ENCODE measurements at places on chromosomes 4 and X.

DNA sequence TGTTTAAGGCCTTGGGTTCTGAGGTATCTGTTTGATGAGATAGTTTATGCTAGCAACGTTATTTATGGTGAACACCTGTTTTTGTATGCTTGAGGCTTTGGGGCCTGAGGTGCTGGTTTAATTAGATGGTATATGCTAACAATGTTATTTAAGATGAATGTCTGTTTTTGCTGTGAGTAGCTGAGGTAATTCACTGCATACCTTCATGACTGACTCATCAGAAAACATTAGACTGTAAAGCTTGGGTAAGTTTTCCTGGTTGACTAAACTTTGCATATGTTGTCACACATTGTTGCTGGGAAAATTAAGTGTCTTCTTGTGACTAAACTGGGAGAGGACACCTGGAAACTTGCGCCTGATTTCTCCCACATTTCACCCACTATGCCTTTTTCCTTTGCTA, 1026.6 kb downstream of the RAPGEF2 start:
- DNase-seq = no peak

- no peak for DNase-seq
These were observed 9.4 kb upstream of the COPS4 start for GRCh38 chr4:83025563-83025962.

- DNase-seq = no peak
These were observed 20.5 kb upstream of the PRR32 start for GRCh38 chrX:126799059-126799458.

DNA sequence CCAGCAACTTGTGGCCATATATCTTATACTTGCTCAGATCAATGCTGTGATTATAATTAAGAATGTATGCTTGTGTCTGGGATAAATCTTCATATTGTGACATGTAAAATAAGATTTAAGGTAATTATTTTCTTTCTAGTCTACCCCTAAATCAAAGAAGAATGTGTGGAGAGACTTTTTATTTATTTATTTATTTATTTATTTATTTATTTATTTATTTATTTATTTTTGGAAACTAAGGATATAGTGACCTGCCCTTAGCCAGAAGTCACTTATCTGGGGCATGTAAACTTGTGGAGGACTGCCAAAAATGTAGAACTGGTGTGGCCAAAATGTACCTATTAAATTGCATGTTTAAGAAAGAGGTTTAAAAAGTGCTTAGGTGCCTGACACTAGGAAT, 144.3 kb downstream of the BEND2 start:
- DNase-seq = no peak

- no peak for DNase-seq
These were observed 902.8 kb upstream of the NDST4 start for GRCh38 chr4:116016201-116016600.

DNA sequence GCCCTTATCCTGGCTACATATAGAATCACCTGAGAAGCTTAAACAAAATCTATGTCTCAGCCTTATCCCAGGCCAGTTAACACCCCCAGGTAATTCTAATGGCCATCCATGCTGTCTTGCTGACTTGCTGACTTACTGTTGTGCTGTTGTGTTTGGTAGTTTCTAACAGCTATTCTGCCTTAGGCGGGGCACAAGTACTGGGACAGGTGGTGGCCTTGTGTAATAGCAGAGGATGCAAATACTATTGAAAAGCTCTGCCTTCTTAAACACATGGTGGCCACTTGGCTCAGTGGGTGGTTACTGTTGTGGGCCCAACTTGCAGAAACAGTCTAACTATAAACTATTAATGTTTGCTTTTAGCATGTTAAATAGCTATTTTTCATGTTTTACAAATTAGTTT, 56.2 kb downstream of the CDS1 start:
- DNase-seq = no peak

- no peak for DNase-seq
These were observed 109.6 kb downstream of the EFNB1 start for GRCh38 chrX:68938244-68939004.
